ENCODE measurements at places on chromosomes 2 and 18.
A peak's percentile ranks its signal among the peaks of the same experiment; 100 is the strongest.

- H3K4me3 ChIP-seq, result no peak overlapping the region
- peaks cover 23% of the 10 kb centered on the region for H3K4me1 ChIP-seq
- DNase-seq, result no peak
Observed at GRCh38 chr2:18550433-18550832, 10.0 kb downstream of the RDH14 start.

DNA sequence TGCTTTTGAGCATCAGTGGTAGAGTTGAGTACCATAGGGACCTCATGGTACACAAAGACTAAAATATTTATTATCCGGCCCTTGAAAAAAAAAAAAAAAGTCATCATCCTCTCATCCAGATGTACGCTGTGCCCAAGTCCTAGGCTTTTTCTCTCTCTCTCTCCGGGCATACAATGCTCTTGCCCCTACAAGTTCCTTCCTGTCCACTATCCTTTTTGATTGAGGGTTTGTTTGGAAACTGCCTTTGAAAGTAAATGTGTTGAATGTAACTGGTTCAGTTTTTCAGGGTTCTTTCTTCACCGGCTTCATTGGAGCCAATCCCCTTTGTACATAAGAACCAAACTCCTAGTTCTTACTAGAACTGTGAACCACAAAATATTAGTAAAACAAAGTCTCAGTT lies 130.3 kb downstream of the MGAT5 start:
- no peaks in the 10 kb centered on the region for H3K27me3 ChIP-seq
- peaks cover 2% of the 10 kb centered on the region for H3K4me1 ChIP-seq
- H3K4me3 ChIP-seq, result no peak overlapping the region

DNA sequence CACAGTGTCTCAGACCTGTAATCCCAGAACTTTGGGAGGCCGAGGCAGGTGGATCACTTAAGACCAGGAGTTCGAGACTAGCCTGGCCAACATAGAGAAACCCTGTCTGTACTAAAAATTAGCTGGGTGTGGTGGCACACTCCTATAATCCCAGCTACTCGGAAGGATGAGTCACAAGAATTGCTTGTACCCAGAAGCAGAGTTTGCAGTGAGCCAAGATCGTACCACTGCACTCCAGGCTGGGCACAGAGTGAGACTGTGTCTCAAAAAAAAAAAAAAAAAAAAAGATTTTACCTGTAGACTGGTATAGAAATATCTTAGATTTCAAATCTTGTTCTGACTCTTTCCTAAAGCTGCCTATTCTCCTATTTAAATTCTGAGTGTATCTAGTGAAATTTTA lies 7.2 kb upstream of the KLHL29 start:
- H3K27me3 ChIP-seq, result no peaks in the 10 kb centered on the region
- no peak for DNase-seq
- peaks cover 12% of the 10 kb centered on the region for H3K4me1 ChIP-seq
- H3K36me3 ChIP-seq, result no peaks in the 10 kb centered on the region

DNA sequence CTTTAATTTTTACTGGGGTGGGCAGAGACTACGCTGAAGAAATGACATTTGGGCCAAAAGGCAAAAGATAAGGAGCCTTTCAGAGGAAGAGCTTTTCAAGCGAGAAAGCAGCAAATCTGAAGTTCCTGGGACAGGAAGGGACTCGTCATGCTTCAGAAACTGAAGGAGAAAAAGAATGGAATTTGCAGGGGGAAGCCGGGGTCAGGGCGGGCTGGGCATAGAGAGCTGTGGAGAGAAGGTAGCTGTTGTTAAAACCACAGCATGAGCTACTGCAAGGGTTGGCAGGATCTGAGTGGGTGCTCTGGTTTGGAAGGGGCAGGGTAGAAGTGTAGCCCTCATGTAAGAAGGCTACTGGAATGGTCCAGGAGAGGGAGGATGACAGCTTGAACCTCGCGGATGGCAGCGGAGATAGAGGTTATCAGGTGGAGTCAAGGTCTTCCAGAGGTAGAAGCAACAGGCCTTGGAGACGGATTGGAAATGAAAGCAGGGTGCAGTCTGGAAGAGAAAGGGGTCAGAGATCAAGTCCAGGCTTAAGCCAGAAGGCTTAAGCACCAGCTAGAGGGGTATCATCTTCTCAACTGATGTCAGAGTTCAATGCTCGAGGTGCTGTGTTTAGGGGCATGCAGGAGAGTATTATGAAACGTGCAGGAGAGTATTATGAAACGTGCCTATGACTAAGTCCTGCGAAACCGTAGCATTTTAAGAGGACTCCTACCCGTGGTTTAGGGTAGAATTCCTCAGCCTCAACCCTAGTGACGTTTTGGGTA lies 18.9 kb downstream of the ATP8B1 start:
- no peaks in the 10 kb centered on the region for H3K27me3 ChIP-seq
- no peak overlapping the region for H3K4me3 ChIP-seq
- H3K27ac ChIP-seq, result peak overlapping the region; percentile 82
- H3K36me3 ChIP-seq, result no peaks in the 10 kb centered on the region
- H3K4me1 ChIP-seq, result peaks cover 98% of the 10 kb centered on the region
- DNase-seq, result peak; percentile 87

DNA sequence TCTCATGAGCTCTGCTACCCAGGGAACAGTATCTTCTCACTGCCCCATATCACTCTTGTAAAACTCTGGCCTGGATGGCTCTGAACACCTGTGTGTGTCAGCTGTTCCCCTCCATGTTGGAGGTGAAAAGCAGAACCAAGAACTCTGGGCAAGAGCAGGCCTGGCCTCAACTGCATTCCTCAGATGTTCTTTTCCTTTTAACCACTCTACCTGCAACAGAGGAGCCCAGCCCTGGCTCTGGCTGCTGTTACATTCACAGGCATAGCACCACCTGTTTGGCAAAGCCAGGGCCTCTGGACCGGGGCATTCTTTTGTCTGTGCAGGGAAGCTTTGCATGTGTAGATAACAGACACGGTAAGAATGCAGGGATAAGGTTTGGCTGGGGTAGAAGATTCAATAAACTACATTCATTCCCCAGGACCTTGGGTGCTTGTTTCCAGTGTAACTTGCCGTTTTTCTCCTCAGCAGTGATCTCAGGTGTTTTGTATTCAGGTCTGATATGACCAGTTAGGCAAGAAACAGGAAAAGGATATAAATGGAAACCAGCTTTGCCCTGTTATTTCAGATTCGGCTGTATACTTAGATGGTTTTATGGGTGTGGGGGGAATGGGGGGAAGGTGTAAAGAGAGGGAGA lies 95.1 kb downstream of the SPTBN1 start:
- H3K36me3 ChIP-seq, result no peaks in the 10 kb centered on the region
- no peak for DNase-seq
- H3K4me3 ChIP-seq, result no peak overlapping the region
- H3K27me3 ChIP-seq, result no peaks in the 10 kb centered on the region
- H3K4me1 ChIP-seq, result peaks cover 15% of the 10 kb centered on the region

- no peak overlapping the region for H3K4me3 ChIP-seq
- DNase-seq, result no peak
- peak overlapping the region; percentile 7 for H3K27ac ChIP-seq
- H3K27me3 ChIP-seq, result no peaks in the 10 kb centered on the region
- H3K4me1 ChIP-seq, result peaks cover 51% of the 10 kb centered on the region
Observed at GRCh38 chr2:215417400-215417951, 18.4 kb downstream of the FN1 start.

- no peaks in the 10 kb centered on the region for H3K36me3 ChIP-seq
- H3K4me3 ChIP-seq, result no peak overlapping the region
- no peaks in the 10 kb centered on the region for H3K27me3 ChIP-seq
Observed at GRCh38 chr2:71578767-71579342, 125.5 kb downstream of the DYSF start.

DNA sequence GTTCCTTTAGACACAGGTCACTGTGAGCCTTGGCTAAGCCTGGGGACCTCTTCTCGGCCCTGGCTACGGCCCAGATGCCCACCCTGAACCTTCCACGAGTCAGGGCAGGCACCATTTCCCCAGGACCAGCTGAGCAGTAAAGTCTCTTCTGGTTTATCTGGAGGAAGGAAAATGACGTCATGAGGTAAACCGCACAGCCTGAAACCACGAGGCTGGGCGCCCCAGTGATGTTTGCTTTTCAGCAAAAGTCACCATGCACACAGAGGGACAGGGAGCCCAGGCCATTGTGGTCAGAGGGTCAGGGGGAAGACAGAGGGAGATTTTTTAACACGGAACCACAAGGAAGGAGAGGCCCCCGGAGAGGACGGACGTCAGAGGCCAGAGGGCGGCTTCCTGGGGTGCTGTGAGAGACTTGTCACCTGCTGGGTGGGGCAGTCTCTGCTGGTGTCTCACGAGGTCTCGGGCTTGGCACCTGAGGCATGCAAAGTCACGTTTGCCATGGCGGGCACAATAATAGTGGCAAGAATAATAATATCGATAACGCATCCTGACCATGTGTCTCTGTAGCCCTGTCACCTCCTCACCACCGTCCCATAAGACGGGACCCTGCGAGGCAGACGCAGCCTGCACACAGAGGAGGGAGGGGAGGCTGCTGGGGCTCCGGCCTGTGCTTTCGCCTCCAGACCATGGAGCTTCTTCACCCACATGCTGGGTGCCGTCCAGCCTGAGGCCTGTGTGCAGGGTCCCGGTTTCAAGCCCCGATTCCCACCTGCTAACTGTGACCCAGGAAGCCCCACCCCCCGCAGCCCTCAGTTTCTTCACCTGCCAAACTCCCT lies 33.2 kb upstream of the FOSL2 start:
- H3K4me1 ChIP-seq, result peaks cover 37% of the 10 kb centered on the region
- no peak overlapping the region for H3K4me3 ChIP-seq
- DNase-seq, result peak; percentile 68
- H3K27me3 ChIP-seq, result no peaks in the 10 kb centered on the region

DNA sequence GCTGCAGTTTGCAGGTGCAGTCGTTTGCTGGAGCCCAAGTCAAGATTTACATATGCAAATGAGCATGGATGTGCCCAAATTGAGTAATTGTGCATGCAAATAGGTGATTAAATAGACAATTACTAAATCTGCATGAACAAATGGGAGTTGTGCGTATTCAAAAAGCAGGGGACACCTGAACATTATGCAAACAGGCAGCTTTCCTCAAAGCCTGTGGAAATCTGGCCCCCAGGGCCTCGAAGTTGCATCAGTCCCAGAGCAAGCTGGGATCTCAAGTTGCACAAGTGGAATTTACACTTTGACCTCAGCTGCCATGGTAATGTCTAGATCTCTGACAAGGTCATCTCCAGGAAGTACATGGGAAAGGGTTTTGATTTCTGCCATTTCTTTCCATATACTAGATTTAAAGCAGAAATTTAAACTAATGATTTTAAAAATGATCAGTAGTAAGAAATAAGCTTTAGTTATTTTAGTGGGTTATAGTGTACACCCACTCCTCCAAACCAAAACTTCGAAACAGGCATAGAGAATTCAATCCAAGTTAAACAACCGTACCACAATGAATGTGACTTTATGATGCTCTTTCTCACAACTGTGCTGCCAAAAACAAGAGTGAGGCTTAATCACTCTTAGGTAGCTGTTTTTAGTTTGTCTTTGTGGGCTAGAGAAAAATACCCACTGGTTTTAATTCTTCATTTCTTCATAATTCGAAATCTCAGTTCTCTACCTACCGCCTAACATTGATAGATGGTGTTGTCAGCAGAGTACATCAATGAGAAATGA lies 110.7 kb downstream of the RND3 start:
- no peaks in the 10 kb centered on the region for H3K27me3 ChIP-seq
- peak; percentile 3 for DNase-seq
- H3K4me1 ChIP-seq, result no peaks in the 10 kb centered on the region
- no peaks in the 10 kb centered on the region for H3K36me3 ChIP-seq

DNA sequence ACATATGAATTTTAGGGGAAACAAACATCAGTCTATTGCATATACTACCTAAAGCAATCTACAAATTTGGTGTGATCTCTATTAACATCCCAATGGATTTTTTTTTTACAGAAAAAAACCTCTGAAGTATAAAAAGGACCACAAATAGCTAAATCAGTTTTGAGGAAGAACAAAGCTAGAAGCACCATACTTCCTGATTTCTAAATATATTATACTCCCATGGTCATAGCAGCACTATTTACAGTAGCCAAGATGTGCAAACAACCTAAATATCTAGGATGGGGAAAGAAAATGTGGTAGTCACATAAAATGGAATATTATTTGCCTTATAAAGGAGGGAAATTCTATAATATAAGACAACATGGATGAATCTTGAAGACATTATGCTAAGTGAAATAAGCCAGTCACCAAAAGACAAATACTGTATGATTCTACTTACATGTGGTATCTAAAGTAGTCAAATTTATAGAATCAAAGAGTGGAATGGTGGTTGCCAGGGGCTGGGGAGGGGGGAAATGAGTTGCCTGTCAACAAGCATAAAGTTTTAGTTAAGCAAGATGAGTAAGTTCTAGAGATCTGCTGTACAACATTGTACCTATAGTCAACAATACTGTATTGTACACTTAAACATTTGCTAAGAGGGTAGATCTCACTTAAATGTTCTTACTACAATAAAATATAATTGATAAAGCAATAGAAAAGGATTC lies 17.6 kb upstream of the CASP8 start:
- H3K36me3 ChIP-seq, result no peaks in the 10 kb centered on the region
- H3K27ac ChIP-seq, result no peak overlapping the region
- no peaks in the 10 kb centered on the region for H3K27me3 ChIP-seq
- no peaks in the 10 kb centered on the region for H3K4me1 ChIP-seq
- H3K4me3 ChIP-seq, result no peak overlapping the region

DNA sequence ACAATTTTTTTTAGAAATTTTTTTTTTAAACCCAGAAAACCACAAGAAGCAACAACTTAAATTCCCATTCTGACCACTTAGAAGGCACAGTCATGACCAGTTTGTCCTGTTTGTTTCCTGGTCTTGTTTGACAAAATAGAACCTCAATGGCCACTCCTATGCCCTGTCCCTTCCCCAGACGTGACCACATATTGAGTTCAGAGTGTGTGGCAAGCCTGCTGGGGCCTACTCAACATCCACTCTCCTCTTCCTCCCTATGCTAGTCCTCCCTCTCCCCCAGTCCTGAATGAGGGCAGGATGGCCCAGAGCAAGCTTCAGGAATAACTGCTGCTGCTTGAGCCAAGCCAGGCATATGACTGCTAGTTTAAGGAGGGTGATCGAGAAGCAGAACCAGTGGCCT lies 89.6 kb downstream of the PRELID3A start:
- H3K36me3 ChIP-seq, result no peaks in the 10 kb centered on the region
- DNase-seq, result no peak
- no peaks in the 10 kb centered on the region for H3K4me1 ChIP-seq
- H3K4me3 ChIP-seq, result no peak overlapping the region

DNA sequence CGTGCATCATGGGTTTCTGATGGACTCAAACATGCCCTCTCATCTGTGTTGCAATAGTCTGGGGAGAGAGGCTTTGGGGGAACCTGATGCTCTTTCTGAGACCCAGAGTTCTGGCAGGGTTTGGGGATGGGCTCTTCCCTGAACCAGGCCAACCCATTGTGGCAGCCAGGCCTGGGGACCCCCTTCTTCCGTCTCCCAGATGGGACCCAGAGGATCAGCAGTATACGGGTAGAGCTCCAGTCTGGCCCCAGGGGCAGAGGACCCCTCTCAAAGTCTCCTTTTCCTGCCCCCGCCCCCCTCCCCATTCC lies 333.7 kb downstream of the DYSF start:
- no peak for DNase-seq
- H3K4me3 ChIP-seq, result no peak overlapping the region
- H3K4me1 ChIP-seq, result no peaks in the 10 kb centered on the region
- H3K27me3 ChIP-seq, result no peaks in the 10 kb centered on the region
- no peak overlapping the region for H3K27ac ChIP-seq

GRCh38 chr2:150046211-150046610 lies 441.3 kb downstream of the RND3 start:
- no peak overlapping the region for H3K27ac ChIP-seq
- no peaks in the 10 kb centered on the region for H3K4me1 ChIP-seq
- H3K36me3 ChIP-seq, result no peaks in the 10 kb centered on the region
- H3K27me3 ChIP-seq, result no peaks in the 10 kb centered on the region

GRCh38 chr2:197168705-197169104 lies 141.9 kb downstream of the ANKRD44 start:
- no peaks in the 10 kb centered on the region for H3K36me3 ChIP-seq
- no peaks in the 10 kb centered on the region for H3K27me3 ChIP-seq
- H3K4me1 ChIP-seq, result peaks cover 3% of the 10 kb centered on the region
- DNase-seq, result peak; percentile 73

GRCh38 chr2:86393521-86394491 lies 47.4 kb upstream of the KDM3A start:
- H3K27me3 ChIP-seq, result no peaks in the 10 kb centered on the region
- H3K4me3 ChIP-seq, result no peak overlapping the region
- DNase-seq, result peak; percentile 59
- H3K4me1 ChIP-seq, result no peaks in the 10 kb centered on the region
